KG1 (cell line): ENCODE measurements at places on chromosomes 2 and 18.

DNA sequence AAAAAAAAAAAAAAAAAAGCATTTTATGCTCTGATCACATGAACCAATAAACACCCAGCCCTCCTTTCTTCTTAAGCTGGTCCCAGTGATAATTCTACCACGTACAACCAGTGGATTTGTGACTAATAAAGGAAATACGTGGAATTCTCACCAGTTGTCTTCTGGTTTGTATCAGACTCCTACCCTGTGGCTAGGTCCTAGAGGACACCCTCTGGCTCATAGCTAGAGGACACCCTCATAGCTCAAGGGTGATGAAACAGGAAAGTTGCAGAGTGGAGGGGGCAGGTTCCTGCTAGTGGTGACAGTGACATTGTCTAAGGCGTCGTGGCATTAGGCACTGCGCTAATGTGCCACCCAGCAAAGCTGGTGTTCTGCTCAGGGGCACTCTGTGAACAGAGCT lies 167.8 kb downstream of the BCL11A start:
- no peak for DNase-seq

DNA sequence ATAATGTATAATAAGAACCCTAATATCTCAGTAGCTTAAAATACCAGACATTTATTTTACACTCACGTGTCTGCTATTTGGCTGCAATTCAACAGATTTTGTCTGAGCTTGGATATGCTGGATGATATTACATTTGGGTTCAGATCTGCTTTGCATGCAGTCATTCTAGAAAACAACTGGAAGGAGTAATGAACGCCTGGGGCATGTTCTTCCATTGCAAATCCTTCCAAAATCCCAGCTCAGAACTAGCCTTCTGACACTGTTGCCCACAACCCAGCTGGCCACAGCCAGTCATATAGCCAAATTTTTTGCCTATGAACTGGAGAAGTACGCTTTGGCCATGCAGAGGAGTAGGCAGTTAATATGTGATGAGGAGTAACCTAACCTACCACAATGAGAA lies 597.8 kb upstream of the VRK2 start:
- DNase-seq: no peak

DNA sequence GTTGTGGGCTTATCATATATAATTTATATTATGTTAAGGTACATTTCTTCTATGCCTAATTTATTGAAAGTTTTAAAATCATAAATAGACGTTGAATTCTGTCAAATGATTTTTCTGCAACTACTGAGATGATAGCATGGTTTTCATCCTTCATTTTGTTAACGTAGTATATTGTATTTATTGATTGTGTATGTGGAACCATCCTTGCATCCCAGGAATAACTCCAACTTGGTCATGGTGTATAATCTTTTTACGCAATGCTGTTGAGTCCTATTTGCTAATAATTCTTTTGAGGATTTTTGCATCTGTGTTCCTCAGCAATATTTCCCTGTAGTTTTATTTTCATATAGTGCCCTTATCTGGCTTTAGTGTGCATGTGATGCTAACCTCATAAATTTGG lies 152.7 kb downstream of the ADCYAP1 start:
- DNase-seq: no peak

DNA sequence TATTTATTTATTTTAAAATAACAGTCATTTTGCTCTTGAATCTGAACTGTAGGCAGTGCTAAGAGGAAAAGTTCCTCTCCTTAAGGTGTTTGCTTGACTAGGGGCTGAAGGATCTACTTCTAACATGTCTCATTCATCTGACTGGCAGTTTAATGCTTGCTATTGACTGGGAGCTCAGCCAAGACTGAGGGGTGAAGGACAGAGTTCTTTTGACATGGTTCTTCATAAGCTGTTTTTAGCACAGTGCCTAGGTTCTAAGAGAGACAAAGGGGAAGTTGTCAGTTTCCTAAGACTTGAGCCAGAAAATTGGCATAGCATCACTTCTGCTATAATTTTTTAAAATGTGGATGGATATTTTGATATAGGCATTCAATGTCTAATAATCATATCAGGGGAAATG lies 73.0 kb downstream of the COMMD1 start:
- peak; percentile 49 for DNase-seq

- no peak for DNase-seq
These were observed 24.6 kb downstream of the SRD5A2 start for GRCh38 chr2:31555967-31556706.

DNA sequence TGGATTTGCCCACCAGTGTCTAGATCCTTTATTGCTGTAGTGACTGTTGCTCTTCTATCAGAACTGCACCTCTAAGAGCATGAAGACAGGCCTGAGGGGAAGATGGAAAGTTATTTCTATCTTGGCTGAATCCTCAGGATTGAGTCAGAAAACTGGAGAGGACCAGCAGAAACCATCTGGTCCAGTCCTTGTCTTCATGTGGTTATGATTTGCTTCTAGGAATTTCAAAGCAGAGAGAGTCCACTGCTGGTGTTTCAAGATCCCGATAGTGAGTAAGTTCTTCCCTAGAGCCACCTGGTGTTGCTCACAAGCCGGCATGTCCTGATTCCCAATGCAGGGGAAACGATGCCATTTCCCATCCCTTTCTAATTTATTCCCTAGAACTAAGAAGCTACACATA lies 84.2 kb downstream of the NCKAP5 start:
- no peak for DNase-seq

- no peak for DNase-seq
These were observed 32.1 kb downstream of the ATOH8 start for GRCh38 chr2:85785871-85786270.

- no peak for DNase-seq
These were observed 1027.1 kb downstream of the TMEM182 start for GRCh38 chr2:103788951-103789350.

DNA sequence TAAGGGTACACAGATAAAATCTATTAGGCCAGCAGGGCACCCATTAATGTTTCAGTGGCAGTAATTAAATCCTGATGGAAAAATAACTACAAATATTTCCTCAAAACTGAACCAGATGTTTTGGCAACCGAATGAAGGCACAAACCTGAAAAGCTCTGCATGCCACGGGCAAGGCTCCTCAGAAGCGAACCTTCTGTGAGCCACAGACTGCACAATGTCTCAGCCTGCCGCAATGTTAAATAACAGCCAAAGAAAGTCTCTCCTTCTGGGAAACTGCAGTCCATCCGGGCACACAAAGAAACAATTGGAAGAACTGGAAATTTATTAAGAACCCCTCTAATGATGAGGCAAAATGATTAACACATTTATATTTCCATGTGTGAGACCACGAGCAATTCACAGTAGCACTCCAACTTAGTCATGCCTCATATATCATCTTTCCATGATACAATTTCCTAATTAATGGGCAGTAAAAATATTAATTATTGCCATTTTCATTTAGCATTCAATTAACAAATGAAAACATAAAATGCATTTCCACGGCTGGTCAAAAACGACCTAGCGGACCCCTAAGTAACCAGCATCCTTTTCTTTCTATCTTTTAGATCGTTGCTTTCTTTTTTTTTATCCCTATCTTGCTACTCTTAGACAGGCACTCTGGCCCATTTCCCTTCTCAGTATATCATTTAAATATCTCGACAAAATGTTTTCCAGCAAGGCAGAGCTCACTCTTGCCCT lies 237.5 kb downstream of the EPHA4 start:
- DNase-seq: no peak

DNA sequence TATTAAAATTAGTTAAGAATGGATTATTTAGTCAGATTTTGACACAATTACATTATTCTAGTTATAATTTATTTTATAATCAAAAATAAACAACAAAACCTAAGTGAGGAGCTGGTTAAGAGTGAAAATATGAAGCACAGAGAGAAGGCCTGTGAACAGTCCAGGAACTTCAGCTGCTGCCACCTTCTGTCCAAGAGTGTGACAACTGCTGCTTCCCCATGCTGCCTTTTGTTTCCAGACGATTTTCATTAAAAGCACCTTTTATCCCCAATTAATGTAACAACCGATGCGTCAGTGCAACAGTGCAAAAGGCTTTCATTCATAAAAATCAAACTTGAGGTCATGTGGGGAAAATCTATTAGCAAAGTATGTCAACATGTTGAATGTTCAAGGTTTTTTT lies 363.6 kb downstream of the CTNNA2 start:
- no peak for DNase-seq

DNA sequence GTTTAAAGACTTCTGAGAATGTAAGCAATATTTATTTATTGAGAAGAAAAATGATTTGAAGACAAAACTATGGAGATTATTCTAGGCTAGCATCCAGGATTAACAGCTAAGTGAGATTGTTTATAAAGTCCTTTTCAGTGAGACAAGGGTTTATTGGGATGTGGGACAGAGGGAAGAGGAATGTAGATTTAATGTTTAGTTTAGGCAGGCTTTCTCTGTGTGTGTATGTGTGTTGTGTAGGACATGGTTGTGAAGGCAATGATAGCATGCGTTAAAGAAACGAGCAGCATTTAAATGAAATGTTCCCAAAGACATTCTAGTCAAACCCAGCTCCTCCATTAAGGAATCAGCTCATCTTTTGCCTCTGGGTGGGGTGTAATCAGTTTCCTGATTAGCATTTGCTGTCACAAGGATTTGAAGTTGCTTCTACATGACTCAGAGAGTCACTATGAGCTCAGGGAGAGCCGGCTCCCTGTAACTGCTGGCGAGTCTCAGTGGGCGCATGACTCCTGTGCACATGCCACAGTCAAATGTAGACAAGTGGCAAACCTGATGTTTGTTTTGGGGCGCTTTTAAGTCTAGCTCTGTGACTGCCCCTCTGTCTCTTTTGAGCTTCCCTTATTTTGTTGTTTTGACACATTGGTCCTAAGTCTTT lies 442.2 kb upstream of the CELF4 start:
- DNase-seq: no peak

GRCh38 chr2:120323807-120324399 lies 22.0 kb upstream of the INHBB start:
- no peak for DNase-seq

GRCh38 chr18:4142876-4143275 lies 312.2 kb downstream of the DLGAP1 start:
- no peak for DNase-seq

DNA sequence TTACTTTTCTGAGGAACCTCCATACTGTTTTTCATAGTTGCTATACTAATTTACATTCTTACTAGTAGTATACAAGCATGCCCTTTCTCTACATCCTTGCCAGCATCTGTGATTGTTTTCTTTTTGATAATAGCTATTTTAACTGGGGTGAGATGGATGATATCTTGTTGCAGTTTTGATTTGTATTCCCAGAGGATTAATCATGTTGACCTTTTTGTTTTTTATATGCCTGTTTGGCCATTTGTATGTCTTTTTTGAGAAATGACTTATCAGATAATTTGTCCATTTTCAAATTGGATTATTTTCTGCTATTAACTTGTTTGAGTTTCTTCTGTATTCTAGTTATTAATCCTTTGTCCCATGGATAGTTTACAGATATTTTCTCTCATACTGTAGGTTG lies 141.5 kb downstream of the UBR3 start:
- DNase-seq: no peak

GRCh38 chr2:241965931-241966412 lies 96.4 kb downstream of the RTP5 start:
- DNase-seq: peak; percentile 37

- DNase-seq: no peak
These were observed 130.4 kb upstream of the PELI1 start for GRCh38 chr2:64274399-64275173.

GRCh38 chr2:192443831-192444230 lies 249.1 kb upstream of the TMEFF2 start:
- DNase-seq: no peak

GRCh38 chr18:73487966-73488365 lies 620.2 kb upstream of the NETO1 start:
- no peak for DNase-seq

DNA sequence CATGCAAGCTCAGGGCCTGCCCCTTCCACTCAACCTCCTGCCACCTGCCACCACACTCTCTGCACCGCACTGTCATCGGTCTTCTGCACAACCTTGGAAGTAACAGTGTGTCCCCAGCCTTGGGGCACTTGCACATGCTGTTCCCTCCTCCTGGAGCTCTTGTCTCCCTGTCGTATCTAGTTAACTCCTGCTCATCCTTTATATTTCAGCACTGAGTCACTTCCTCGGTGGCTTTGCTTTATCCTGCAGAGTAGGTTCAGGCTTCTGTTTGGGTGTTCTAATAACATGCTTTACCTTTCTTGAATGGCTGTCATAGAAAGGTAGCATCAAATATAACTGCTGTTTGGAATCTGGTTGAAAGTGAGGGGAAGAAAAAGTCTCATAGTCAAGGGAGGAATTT lies 25.3 kb downstream of the PAX8 start:
- no peak for DNase-seq

- DNase-seq: no peak
These were observed 21.4 kb upstream of the GREB1 start for GRCh38 chr2:11512431-11512830.

- no peak for DNase-seq
These were observed 343.4 kb upstream of the HS6ST1 start for GRCh38 chr2:128662051-128662471.

GRCh38 chr18:55501982-55502710 lies 85.8 kb downstream of the TCF4 start:
- DNase-seq: no peak

GRCh38 chr18:28095041-28095440 lies 81.9 kb downstream of the CDH2 start:
- DNase-seq: no peak

DNA sequence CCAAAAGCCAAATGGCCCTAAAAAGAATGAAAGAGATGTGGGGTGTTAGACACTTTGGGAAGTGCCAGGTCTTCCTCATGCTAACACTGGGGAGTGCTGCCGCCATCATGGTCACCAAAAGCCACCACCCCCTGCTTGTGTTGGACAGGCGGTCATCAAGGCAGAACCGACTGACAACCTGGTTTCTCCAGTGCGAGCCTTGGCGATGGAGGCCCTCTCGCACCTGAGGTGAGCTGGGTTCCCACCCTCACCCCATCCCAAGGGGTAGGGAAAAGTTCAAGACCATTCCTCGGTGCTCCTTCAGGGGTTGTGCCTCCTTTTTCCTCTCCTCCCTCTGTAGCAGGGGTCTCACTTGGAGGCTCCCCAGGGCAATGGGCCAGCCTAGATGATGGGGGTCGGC lies 33.6 kb downstream of the MROH2A start:
- DNase-seq: no peak

DNA sequence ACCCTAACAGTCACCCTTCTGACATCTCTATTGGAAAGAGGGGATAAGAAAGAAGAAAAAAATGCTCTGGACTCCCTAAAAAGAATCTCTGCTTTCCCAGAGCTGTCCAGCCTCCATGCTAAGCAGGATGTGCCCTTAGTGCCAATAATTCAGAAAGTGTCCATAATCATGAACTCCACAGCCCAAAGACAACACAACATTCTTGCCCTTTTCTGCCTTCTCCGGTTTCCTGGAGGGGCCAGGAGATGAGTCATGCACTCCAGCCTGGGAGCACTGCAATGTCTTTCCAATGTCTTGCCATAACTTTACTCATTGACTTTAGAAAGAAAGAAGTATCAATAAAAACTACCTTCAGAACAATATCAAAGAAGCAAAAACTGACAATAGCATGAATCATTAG lies 44.0 kb downstream of the KLF7 start:
- DNase-seq: no peak
